ENCODE measurements at places on chromosomes 3 and 15. TPM values are rescaled to one million over a fixed set of nuclear protein-coding genes. Genes with fewer than 3 reads are reported as not detected.

DNA sequence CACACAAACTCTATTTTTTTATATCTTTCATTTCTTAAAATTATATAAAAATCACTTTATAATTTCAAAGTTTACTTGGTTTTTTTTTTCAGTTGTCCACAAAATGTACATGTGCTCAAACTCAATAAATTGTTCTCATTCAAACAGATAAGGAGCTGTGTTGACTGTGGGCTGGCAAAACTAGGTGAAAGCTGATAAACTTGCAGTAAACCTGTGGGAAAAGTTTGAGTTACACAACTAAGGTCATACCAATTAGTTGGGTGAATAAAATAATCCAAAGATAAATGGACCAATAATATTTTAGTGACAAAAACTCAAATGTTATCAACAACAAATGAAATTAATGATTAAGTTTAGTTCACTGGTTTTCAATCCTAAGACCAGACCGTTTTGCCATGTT is 12.6 kb upstream of the UPK1B start:
- DNase-seq = no peak

- DNase-seq = no peak
Measured at GRCh38 chr3:165259541-165260193, 63.5 kb upstream of the SLITRK3 start.

DNA sequence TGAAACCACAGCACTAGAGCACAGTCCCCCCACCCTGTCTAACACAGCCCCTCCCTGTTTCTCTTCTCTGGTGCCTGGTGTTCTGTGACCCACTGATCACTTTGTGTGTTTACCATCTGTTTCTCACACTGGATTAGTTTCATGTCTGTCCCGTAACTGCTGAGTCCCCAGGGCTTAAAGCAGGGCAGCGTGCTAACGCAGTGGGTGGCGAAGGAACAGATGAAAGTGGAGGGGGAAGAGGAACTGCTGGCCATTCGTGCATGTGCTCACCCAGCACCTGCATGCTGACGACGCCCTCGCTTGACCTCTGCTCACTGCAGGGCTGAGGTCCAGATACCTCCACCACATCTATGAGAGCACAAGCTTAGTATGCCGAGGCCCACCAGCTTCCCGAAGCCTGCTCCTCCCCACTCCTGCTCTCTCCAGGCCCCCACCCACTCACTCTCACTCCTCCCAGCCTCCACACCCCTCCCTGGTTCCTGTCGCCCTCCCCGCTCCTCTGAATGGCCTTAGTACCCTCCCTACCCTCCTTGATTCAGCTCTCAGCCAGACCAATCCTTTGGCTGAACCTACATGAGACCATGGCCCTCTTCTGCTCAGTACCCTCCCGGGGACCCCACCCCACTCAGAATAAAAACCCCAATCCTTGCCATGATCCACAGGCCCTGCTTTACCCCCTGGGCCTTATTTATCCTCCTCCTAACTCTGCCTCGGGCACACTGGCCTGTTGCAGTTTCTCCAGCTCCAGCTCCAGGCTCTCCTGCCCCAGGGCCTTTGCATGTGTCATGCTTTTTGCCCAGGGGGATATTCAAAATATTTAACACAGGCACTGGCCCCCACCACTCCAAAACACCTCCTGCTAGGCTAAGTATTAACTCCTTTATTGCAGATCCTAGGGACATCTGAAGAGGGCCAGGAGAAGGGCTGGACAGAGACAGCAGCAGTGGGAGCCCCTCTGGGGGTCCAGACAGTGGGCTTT is 15.1 kb upstream of the IQSEC1 start:
- no peak for DNase-seq

DNA sequence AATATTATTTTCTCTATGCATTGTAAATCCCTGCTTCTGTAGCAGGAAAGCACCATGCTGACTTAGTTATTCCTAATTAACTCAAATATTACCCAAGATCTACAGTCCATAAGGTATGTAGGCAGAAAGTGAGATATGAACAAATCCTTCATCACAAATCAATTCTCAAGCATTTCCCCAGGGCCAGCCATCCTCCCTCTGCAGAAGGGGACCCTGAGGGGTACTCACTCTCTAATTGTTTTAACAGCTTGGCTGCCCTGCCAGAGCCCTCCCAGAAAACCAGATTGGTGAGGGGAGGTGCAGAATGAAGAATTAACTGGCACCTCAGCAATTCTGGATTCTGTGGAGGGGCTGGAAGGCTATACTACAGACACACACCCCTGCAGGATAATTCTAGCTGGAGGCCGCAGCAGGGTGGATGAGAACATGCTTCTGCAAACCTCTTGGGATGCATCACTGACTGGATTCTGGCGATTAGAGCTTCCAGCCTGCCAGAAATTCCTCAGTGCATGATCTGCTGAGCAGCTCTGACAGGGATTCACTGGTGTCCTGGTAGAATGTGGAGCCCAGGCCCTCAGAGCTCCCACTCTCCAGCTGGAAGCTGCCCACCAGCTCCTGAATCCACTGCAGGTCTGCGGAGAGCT is 88.6 kb upstream of the HERC1 start:
- no peak for DNase-seq

DNA sequence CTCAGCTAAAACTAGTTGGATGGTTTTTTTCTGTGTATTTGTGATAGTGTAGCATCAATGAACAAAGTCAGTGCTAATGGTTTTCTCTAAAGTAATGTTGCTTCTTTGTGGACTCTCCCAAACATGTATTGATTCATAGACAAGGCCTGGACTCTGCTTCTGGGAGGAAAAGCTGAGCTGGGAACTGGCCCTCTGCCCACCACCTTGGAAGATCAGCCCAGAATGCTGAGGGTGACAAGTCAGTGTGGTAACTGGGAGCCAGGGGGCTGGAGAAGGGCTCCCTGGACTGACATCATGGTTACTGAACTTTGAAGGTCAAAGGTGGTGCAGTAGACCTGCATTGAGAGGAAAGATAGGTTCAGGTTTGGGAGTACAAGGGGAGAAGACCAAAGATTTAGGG is 3.0 kb downstream of the ARHGAP31 start:
- DNase-seq = peak; percentile 57

GRCh38 chr3:194257916-194258668 is 93.0 kb downstream of the CPN2 start:
- DNase-seq = no peak

GRCh38 chr3:48407542-48408099 is 22.3 kb downstream of the PLXNB1 start:
- no peak for DNase-seq

DNA sequence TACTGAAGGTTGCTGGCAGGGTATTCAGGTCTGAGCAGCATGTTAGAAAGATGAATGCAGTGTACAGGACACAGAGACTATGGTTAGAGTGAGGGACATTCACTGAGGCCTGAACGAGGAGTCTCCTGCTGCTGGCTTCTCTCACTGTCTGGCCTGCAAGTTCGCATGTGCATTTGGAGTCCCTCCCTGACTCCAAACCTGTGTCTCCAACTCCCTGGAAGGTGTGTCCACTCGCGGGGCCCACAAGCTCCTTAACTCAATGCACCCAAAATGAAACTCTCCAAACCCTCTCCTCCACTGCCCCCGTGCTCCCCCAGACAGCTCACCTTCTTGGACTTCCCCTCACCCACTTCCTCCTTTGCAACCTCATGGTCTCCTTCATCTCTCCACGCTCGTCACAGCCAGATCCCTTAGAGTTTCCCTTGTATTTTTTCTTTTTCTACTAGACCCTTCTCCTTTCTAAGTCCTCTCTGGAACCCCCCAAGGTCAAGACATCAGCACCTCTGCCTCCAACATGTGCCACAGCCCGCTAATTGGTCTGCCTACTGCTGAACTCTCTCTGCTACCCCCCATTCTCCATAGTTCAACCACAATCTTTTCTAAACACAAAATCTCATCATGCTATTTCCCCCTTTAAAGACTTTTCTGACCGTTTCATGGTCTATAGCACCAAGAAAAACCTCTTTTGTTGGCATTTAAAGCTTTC is 58.3 kb downstream of the HES1 start:
- no peak for DNase-seq

DNA sequence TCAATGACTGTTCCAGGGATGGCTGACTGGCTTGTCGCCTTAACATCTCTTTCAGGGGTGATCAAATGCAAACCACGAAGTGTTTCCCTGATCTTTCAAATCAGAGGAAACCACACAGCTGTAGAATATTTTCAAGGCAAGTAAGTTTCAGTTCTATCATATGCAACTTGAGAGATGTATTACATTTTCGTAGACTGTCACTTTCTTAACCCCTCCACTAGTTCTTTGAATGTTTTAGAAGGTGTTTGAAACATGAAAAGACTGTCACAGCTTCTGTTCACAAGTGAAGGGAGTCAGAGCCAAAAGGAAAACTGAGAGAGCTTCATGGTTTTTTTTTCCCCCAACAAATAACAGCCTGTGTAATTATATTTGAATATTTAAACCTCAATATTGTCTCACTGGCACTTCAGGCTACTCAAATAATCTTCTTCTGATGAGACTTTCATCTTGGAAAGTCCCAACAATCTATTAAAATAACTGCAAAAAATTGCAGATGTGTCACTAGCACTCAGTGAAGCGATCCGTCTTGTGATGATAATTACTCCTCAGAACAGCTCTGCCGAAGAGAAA is 25.9 kb upstream of the CAPN7 start:
- DNase-seq = no peak

TOMM70 gene
- 59.3 TPM for total RNA-seq

- no peak for DNase-seq
Measured at GRCh38 chr15:63986751-63987341, 59.4 kb downstream of the DAPK2 start.

- DNase-seq = peak; percentile 14
Measured at GRCh38 chr3:61559136-61559731, 2.1 kb upstream of the PTPRG start.

DNA sequence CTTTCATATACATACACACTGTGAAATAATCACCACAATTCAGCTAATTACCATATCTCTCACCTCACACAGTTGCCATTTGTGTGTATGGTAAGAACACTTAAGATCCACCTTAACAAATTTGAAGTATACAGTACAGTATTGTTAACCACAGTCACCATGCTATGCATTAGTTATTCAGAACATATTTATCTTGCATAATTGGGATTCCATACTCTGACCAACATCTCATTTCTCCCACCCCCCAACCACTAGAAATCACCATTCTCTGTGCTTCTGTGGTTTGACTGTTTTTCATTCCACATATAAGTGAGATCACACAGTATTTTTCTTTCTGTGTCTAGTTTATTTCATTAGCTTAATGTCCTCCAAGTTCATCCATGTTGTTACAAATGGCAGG is 247.7 kb upstream of the CTNNB1 start:
- DNase-seq = peak; percentile 30

DNA sequence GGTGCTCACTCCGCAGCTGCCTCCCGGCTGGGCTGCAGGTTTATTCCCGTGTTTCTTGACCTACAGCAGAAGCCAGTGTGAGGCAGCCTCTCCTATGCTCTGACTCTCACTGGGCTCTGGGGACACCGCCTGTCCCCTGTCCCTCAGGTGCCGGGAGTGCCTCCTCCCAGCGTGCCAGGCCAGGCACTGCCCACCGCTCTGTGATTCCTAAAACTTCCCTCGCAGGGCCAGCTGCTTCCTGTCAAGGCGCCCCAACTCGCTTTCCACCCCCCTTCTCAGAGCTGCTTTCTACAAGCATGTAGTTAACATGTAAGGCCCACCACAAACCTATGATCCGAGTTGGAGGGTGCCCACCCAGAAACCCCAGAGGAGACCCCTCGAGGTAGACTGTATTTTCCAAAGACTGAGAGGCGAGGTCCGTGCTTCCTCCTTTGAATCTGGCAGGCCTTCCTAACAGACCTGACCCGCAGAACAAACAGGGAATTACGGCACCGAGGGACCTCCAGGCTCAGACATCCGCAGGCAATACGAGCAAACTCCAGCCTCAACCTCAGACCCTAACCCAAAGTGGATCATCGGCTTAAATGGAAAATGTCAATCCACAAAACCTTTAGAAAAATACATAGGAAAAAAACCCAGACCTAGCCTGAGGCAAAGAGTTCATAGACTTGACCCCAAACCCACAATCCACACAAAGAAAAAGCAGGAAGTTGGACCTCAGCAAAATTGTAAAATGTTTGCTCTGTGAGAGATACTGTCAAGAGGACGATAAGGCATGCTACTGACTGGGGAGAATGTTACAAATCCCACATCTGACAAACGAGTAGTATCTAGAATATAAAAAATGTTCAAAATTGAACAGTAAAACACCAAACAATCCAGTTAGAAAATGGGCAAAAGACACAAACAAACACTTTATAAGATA is 121.3 kb upstream of the IQSEC1 start:
- peak; percentile 67 for DNase-seq

GRCh38 chr3:38047896-38048295 is 8.9 kb downstream of the DLEC1 start:
- no peak for DNase-seq

DNA sequence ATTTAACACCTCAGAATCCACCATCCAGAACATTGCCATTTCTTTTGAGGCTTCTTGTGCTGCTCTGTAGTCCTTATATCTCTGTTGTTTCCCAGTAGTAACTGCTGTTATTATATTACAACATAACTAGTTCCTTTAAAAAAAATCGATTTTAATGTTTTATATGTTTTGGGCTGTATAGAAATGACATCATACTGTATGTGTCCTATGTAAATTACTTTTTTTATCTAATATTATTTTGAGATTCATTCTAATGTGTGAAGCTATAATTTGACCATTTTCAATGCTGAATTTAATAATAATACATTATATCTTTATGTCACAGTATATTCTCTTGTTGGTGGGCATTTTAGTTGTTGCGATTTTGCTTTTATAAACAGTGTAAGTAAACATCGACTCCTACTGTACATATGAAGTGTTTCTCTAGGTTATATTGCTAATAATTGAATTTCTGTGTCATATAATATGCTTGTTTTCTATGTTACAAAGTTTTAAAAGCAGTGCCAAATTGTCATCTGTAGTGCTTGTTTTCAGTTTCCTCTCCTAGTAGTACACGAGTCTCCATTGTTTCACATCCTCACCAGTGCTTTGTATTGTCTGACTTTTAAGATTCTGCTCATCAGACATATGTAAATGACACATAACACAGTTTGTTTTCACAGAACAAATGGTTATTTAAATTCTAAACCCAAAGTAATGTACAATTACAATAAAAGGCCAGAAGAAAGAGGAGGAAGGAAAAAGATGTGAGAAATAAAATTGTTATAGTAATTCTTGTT is 172.0 kb upstream of the LRRFIP2 start:
- DNase-seq = no peak

FILIP1L gene
- total RNA-seq = 43.2 TPM

- DNase-seq = no peak
Measured at GRCh38 chr15:37932549-37932948, 1.9 kb upstream of the TMCO5A start.

SGO1 gene
- total RNA-seq = 21.0 TPM

DNA sequence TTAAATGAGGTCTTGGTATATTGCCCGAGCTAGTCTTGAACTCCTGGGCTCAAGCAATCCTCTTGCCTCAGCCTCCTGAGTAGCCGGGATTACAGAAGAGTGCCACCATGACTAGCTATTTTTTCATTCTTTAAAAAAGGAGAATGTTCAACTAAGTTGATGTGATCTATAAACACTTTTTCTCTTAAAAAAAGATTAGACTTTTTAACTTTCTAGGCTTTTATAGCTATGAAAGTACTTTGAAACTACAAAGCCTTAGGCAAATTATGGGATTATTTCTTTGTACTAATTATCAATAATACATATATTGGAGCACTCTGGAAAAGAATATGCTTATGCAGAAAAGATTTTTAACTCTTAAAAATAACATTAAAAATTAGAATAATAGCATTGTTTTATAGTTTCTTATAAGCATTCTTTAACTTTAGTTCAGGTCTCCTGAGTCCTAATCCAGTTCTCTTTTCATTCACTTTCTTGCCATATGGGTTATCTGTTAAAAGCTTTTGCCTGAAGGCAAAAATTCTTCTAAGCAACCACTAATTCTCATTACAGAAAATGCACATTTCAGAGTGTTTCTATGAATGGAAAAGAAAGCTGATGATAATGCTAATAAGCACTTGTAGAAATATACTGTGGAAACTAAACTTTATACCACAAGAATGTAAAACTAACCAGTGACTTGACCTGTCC is 87.8 kb downstream of the DPPA2 start:
- DNase-seq = peak; percentile 40

LMAN1L gene
- not detected for total RNA-seq
